H1 (cell line): ENCODE measurements at places on chromosomes 4 and X. TPM values are rescaled to one million over a fixed set of nuclear protein-coding genes. Genes with fewer than 3 reads are reported as not detected.

LRRC66 gene
- 0.11 TPM in 1 of 2 replicates, not detected in the other for total RNA-seq

FUNDC2 gene
- 66.0 and 67.7 TPM in 2 replicates for total RNA-seq

CSAG3 gene
- not detected in 2 replicates for total RNA-seq

DNAAF6 gene
- not detected in 2 replicates for total RNA-seq

FHDC1 gene
- 27.7 and 28.6 TPM in 2 replicates for total RNA-seq

GAGE2A gene
- total RNA-seq, result not detected in 2 replicates

TEX13B gene
- 0.32 TPM in 1 of 2 replicates, not detected in the other for total RNA-seq

TCEAL7 gene
- 11.6 and 12.9 TPM in 2 replicates for total RNA-seq

JADE1 gene
- total RNA-seq, result 213 and 216 TPM in 2 replicates

SPANXN4 gene
- not detected in 2 replicates for total RNA-seq

AR gene
- total RNA-seq, result 10.6 and 10.7 TPM in 2 replicates

TBC1D14 gene
- 48.2 and 49.7 TPM in 2 replicates for total RNA-seq

CORIN gene
- 0.17 and 0.32 TPM in 2 replicates for total RNA-seq

IDH3G gene
- 36.1 and 39.4 TPM in 2 replicates for total RNA-seq
